ENCODE measurements at places on chromosomes 5 and 9.
A peak's percentile ranks its signal among the peaks of the same experiment; 100 is the strongest.

DNA sequence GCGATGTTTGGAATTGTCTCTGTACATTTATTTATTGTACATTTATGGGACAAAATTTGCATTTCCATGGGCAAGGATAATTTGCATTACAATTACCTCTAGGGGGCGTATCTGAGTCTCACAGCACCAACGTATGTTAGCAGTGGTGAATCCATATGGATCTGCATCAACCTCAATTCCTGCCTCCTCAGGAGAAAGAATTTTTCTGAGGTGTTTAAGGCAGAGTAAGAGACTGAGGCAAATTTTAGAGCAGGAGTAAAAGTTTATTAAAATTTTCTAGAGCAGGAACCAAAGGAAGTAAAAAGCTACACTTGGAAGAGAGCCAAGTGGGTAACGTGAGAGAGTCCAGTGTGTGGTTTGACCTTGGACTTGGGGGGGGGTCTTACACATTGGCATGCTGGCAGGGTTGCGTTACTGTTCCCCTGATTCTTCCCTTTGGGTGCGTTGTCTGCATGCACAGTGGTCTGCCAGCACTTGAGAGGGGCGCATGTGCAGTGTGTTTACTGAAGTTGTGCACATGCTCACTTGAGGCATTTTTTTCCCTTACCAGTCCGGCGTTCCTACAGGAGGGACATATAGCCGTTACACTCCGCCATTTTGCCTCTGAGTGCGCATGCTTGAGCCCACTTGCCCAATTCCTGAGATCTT, 21.0 kb upstream of the RAB14 start:
- peak; percentile 82 for DNase-seq

GRCh38 chr5:143030349-143030748, 260.2 kb downstream of the ARHGAP26 start:
- peak; percentile 18 for DNase-seq

DNA sequence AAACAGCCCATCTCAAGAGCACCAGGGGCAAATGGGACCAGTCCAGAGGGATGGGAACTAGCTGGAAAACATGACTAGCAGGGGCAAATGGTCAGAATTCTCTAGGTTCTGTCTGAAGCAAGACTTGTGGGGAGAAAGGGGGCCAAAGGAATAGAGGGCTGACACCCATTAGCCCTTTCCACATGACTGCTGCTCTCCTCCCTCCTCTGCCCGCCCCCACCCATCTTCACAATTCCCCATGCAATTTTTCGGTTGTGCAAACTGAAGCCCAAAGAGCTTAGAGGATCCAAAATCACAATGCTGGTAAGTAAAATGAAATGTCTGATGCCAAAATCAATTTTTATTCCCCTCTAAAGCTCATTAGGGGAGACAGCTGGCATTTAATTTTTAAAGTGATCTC, 207.1 kb downstream of the DCP2 start:
- no peak for DNase-seq

GRCh38 chr5:137753691-137754187, 424 bp downstream of the HNRNPA0 start:
- peak; percentile 42 for DNase-seq

- DNase-seq, result no peak
These were observed 400.5 kb downstream of the ARRDC3 start for GRCh38 chr5:90982576-90982975.

DNA sequence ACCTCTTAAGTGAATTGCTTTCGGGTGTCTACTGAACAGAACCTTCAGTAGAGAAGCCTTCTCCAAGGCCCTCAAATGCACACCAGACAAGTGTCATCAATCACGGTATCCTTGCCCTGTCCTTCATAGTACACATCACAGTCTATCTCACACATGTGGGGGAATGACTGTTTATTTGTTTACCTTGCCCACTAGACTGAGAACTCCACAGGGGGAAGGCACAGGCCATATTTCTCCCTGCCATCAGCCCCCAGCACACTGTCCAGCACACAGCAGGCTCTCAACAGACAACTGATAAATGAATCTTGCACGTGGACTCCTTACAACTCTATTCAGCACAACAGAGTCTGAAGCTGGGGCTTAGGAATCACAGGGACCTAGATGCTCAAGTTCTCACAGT, 128.5 kb downstream of the MED27 start:
- DNase-seq, result no peak
